Hepatocyte (in vitro differentiated cells): ENCODE measurements at places on chromosomes 16 and 17. TPM values are rescaled to one million over a fixed set of nuclear protein-coding genes. Genes with fewer than 3 reads are reported as not detected.

DNA sequence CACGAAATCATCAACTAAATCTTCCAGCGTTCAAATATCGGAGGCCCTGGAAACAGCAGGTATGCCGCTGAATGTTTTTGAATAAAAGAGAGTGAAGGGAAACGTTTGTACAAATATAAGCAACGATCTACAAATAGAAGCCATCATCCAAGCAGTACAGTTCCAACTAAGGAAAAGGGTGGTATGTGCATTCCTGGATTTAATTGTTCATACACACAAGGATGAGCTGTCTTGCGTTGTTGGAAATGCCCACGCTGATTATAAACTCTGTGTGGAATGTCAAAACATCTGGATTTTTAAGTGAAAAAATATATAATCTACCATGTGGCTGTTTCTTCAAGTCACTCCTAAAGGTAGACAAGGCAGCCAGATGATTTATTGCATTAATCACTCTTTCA lies 191.8 kb upstream of the HSBP1 start:
- no peak for DNase-seq

SLC16A13 gene
- polyA plus RNA-seq, result 18.8 and 21.1 TPM in 2 replicates

EVPLL gene
- polyA plus RNA-seq, result 0.55 TPM in 1 of 2 replicates, not detected in the other

DNA sequence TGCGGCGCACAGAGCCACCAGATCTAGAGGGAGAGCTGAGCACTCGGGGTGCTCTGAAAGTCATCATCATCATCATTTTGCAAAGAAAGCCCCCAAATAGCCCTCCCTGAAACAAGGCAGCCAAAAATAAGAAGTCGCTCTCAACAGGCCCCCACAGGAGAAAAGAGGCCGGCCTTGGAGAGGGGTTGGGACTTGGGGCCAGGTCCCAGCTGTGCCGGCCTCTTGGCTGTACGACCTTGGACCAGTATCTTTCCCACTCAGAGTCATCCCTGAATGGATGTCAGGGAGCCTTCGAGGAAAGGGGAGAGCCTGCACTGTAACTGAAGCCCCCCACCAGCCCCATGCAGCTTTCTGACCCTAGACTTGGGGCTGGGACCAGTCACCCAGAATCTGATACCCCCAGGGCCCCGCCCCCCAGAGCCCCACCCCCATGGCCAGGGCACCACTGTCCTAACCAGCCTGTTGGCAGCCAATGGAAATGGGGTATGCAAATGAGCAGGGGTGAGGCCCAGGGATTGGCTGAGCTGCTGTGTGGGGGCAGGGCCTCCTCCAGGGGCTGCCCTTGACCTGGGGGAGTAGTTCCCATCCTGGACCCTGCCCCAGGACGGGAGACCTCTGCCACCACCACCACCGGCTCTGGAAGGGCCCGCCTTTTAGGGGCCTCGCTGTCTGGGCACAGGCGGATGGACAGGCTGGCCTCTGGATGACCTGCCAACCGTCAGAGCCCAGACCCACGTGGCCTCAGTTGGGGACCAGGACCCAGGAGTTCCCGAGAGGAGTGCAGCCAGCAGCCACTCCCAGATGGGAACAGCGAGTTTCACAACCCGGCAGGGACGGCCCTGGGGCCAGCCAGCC lies 15.4 kb downstream of the ZFPM1 start:
- no peak for DNase-seq

DNA sequence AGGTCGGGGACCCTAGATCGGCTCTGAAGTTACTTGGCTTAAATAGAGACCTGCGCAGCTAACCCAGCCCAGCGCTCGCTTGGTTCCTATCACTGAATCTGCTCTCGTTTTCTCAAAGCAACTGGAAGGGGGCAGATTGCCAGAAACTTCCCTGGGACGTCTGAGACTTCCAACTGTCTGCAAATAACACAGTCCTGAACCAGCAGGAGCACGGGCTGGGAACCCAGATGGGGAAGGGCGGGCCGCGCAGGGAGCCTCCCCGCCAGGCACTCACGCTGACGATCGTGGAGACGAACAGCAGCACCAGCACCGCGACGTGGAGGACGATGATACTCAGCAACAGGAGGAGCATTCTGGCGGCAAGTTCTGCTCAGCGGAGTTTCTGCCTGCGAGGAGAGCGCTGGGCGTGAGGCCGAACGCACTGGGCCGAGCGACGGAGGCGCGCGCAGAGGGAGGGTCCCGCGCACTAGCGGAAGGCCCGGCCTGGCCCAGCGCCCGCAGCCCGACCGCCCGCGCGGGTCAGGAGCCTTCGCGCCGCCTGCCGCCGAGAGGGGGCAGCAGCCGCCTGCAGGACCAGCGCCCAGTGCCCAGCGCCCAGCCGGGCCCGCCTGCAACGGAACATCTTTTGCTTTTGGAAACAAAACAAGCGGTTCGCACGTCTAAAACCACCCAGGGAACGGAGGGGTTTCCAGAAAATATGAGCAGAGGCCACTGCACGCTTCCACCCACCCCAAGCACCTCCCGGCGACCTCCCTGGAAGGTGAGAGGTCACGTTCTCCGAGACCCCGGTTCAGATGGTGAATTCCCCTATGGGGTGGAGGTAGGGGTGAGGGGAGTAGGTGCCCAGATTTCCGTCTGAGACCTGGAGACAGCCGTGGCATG lies 4.5 kb downstream of the PMP22 start:
- peak; percentile 95 for DNase-seq

LHX1 gene
- 0.35 TPM in 1 of 2 replicates, not detected in the other for polyA plus RNA-seq

CHAD gene
- polyA plus RNA-seq, result 1.1 and 1.8 TPM in 2 replicates

- DNase-seq, result no peak
These were observed 128.7 kb downstream of the TOX3 start for GRCh38 chr16:52418201-52418600.

CCL5 gene
- 0.54 and 1.1 TPM in 2 replicates for polyA plus RNA-seq

GRCh38 chr17:15403276-15403939 lies 62.0 kb upstream of the TEKT3 start:
- DNase-seq, result no peak

GRCh38 chr16:67164599-67165061 lies at the start of gene HSF4:
Gene HSF4, plus strand, starts transcription at chr16:67164745. Its CDS starts 67 bp downstream, at chr16:67164812.
- peak; percentile 59 for DNase-seq

DPEP2 gene
- polyA plus RNA-seq, result 1.1 TPM in 1 of 2 replicates, not detected in the other

DNA sequence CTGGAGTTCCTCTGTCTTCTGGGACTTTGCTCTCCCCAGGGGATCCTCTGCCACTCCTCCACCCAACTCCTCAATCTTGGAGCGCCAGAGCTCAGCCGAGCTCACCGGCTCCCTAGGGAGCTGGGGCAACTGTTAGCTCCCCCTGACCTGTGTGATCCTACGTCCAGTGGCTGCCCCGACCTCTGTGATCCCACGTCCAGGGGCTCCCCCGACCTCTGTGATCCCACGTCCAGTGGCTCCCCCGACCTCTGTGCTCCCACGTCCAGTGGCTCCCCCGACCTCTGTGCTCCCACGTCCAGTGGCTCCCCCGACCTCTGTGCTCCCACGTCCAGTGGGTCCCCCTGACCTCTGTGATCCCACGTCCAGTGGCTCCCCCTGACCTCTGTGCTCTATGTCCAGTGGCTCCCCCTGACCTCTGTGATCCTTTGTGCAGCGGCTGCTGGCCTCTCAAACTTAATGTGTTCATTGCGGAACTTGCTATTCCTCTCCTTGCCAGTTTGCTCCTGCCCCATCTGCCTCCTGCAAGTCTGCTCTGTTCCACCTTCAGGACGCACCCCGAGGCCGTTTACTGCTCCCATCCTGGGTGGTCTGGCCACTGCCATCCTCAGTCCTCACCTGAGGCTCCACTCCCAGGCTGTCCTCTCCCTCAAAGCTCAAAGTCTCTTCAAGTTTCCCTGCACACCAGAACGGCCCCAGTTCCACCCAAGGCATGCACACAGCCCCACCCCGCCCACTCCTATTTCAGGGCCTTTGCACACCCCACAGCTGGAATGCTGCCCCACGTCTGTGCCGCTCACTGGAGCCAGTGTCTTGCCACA lies 2.8 kb downstream of the VPS9D1 start:
- no peak for DNase-seq

DNA sequence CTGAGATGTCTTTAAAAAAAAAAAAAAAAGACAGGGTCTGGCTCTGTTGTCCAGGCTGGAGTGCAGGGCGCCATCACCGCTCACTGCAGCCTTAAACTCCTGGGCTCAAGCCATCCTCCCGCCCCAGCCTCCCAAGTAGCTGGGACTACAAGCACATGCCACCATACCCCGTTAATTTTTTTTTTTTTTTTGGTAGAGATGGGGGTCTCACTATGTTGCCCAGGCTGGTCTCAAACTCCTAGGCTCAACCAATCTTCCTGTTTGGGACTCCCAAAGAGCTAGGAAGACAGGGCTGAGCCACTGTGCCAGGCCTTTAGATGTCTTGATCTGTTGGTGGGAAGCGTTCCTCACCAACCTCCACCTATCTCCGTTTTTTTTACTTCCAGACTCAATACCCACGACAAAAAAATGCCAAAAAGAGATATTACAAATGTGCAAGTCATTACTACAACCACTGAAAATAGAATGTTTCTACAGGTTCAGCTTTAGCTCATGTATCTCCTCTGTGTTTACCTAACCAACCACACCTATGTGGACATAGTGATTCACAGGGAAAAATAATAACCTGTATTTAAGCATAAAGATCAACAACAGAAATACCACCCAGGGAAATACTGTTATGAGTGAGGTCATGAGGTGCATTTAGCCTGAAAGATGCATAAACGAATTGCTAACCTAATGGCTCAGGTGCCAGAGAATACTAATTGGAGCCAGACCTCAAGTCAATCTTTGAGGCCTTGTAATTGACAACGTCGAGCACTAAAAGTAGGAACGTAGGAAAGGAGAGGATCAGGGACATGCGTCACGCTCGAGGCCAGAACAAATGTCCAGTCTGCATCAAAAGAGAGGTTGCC lies 22.6 kb downstream of the NACA2 start:
- peak; percentile 35 for DNase-seq

- DNase-seq, result no peak
These were observed 436.5 kb downstream of the HAPSTR1 start for GRCh38 chr16:9527976-9528375.

PPL gene
- 44.5 and 45.0 TPM in 2 replicates for polyA plus RNA-seq

- no peak for DNase-seq
These were observed 28.9 kb downstream of the KSR1 start for GRCh38 chr17:27485125-27485524.

DNA sequence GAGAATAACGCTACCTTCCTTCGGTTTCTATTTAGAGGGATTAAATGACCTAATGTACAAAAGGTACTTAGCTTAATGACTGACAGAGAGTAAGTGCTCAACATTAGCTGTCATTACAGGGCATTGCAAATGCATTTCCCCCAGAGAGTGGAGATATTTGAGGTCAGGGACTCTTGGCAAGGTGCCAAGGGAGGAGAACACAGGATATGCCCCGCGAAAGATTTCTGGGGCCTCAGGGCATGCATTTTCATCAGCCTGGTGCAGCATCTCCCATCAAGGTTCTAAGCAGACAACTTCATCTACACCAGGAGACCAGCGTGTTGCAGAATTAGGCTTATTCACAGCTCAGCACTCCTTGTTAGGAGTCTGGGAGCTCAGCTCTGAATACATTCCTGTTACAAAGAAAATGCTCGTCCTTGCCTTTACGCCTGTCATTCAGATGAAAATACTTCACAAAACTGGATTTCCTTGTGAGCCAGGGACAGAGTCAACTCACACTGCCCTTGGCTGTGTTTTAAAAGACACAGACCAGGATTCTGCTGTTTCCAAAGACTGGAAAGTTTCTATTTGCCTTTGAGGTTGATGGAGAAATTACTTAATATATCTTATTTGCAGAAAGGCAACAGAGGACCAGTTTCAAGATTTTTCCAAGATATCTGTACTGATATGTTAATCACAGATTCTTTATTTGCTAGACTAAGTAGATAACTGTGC lies 108.2 kb downstream of the VAT1L start:
- DNase-seq, result no peak
